ENCODE measurements at places on chromosomes 16 and 17.
A peak's percentile ranks its signal among the peaks of the same experiment; 100 is the strongest.

DNA sequence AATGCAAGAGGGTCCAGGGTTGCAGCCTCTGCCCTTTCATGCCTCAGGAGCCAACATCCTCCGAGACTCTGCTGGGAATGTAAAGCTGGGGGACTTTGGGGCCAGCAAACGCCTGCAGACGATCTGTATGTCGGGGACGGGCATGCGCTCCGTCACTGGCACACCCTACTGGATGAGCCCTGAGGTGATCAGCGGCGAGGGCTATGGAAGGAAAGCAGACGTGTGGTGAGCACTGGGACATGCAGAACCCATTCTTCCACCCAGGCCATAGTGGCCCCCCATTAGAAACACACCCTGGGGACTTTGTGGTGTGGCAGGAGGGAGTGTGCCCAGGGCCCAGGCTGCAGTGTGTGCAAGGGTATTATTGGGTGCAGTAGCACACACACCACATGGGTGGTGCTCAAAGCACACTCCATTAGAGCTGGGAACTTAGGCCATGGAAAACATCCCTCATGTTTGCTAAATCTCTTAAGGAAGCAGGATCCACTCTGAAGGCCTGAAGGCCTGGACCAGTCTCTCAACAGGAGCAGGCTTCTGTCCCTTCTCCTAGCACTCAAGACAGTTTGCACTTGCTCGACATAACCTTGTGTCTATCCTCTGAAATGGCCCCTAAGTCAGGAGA lies 7.6 kb downstream of the LIMD2 start:
- DNase-seq, result no peak

- peak; percentile 64 for DNase-seq
These were observed 12.0 kb upstream of the CD300A start for GRCh38 chr17:74454197-74455024.

GRCh38 chr17:10744501-10745000 lies 14.7 kb upstream of the TMEM220 start:
- DNase-seq, result no peak

- no peak for DNase-seq
These were observed 11.7 kb downstream of the COX11 start for GRCh38 chr17:54956791-54957190.

GRCh38 chr16:54722210-54722676 lies 208.4 kb upstream of the IRX5 start:
- DNase-seq, result no peak

- no peak for DNase-seq
These were observed 136.0 kb downstream of the SDK2 start for GRCh38 chr17:73508057-73508930.

DNA sequence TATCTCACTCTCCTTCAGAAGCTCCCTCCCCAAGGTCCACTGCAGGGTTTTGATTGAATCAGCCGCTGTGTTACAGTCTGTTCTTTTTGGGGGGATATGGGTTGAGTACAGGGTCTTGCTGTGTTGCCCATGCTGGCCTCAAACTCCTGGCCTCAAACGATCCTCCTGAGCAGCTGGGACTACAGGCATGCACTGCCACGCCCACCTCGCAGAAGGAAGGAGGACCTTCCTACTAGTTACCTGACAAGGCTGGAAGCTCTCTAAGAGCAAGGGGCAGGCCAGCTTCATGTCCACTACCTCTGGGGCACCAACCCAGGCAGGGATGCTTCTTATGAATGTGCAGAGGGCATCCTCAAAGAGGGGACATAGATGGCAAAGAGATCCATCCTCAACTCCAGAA lies 1.9 kb upstream of the MMP28 start:
- DNase-seq, result no peak

DNA sequence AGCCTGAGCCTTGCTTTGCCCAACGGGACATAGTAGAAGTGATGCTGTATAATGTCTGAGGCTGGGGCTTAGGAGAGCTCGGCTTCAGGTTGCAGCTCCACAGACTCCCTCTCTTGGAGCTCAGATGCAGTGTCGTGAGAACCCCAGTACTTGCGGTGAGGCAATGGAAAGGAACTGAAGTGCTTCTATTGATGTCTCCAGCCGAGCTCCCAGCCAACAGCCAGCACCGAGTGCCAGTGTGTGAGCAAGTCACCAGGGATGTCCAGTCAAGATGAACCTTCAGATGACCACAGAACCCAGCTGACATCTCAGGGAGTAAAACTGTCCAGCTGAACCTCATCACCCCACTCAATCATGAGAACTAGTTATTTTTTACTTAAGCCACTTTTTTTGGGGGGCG lies 268.1 kb downstream of the IRF8 start:
- no peak for DNase-seq

DNA sequence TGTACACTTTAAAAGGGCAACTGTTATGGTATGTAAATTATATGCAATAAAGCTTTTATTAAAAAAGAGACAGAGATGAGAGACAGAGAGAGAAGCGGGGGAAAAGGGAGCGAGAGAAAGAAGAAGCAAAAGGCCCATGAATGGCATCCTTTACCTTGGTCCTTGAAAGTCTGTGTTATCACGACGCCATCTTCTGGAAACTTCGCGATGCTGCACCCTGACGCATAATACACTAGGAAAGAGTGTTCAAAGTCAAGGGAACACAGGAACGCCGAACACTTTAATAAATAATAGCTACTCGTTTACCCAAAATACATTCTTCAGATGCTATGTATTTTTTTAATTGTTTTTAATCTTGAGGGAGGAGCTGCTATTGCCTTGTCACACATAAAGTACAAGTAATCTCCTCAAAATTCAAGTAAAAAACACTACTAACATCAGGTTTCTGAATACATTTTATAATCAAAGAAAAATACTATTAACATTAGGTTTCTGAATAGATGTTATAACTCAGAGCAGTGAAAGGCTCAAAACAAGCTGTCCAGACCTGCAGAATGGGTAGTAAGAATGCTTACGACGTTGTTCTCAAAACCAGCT lies 23.0 kb upstream of the SLC38A8 start:
- DNase-seq, result peak; percentile 65

DNA sequence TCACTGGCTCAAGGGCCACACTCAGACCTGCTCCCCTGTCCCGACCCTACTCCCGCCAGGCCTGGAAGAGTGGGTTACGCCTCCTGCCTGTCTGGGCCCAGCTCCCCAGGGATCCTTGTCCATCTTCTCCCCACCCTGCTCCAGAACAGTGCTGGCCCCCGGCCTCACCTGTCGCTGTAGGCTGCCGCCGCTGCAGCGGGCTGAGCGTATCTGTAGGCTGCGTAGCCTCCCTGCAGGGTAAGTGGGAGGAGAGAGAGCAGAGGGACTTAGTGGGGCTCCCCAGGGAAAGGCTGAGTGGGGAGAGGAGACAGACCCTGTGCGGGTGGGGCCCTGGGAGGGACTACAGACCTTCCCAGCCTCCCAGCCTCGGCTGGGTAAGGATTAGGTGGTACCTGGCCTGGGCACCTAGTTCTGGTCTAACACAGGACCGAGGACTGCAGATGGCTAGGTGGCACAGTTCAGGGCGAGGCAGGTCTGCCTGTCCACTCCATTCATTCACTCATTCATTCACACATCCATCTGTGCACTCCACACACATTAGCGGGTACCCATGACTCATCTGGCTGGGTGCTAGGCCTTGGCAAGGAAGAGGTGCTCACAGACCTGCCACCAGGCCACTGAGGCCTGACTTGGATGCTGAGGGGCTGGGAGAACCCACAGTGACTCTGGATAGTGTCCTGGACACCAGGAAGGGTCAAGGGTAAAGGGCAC lies 20.9 kb downstream of the ENGASE start:
- no peak for DNase-seq

DNA sequence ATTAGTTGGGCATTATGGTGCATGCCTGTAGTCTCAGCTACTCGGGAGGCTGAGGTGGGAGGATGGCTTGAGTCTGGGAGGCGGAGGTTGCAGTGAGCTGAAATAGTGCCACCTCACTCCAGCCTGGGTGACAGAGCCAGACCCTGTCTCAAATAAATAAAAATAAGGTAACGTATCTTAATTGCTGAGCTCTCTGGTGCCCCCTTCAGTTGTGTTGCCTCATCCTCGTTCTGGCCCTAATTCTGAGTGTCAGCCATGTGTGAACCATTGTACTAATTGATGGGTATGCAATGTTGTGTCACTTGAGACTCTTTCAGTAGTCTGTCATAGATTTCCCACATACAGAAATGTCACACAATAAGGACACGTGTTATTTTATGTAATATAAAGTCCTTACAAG lies 363.1 kb upstream of the RBFOX1 start:
- no peak for DNase-seq

DNA sequence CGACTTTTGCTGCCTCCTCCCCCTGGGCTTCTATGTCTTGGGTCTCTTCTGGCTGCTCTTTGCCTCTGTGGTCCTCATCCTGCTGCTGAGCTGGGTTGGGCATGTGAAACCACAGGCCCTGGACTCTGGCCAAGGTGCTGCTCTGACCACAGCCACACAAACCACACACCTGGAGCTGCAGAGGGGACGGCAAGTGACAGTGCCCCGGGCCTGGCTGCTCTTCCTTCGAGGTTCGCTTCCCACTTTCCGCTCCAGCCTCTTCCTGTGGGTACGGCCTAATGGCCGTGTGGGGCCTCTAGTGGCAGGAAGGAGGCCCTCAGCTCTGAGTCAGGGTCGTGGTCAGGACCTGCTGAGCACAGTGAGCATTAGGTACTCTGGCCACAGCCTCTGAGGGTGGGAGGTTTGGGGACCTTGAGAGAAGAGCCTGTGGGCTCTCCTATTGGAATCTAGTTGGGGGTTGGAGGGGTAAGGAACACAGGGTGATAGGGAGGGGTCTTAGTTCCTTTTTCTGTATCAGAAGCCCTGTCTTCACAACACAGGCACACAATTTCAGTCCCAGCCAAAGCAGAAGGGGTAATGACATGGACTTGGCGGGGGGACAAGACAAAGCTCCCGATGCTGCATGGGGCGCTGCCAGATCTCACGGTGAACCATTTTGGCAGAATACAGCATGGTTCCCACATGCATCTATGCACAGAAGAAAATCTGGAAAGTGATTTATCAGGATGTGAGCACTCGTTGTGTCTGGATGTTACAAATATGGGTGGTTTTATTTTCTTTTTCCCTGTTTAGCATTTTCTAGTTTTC lies 2.3 kb downstream of the GP1BA start:
- DNase-seq, result peak; percentile 39

All from fibroblast of lung (primary cell).